ENCODE measurements at places on chromosomes 4 and X.

GRCh38 chr4:2248044-2248780 is 6.3 kb upstream of the HAUS3 start:
- no peak for DNase-seq

- peak; percentile 67 for DNase-seq
Measured at GRCh38 chr4:10018818-10019461, 2.4 kb downstream of the SLC2A9 start.

DNA sequence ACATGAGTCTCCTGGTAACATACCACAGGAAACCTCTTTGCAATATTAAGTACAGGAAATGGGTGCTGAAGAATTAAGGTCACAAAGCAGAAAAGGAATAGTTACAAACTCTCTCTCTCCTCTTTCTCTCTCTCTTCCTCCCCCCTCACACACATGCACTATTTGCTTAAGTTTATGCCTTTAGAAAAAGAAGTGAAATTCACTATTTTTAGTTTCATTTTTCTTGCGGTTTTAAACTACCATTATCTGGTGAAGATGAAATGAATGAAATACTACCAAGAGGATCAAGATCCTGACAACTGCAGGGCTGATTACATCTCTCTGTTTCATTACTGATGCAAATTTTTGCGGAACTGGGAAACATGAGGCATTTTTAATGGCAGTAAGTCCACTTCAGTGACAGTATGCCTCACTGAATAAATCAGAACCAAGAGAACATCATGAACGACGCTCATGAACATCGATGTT is 64.3 kb upstream of the FTHL17 start:
- no peak for DNase-seq

DNA sequence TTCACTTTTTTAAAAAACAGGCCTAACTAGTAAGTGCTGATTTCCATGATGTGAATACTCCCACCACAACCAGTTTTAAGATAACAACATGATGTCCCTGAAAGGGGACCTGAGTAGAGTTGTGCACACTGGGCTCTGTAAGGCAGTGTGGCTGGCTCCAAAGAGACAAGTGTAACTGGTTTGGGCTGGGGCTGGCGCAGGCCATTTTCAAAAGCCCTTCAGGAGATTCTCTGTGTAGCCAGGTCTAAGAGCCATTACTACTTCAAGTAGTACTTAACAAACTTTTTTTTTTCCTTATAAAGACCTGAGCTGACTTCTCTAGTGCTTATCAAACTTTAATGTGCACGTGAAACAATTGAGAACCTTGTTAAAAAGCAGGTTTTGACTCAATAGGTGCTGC is 4.3 kb downstream of the QRFPR start:
- DNase-seq: no peak
